ENCODE measurements at places on chromosomes 1 and 21.

DNA sequence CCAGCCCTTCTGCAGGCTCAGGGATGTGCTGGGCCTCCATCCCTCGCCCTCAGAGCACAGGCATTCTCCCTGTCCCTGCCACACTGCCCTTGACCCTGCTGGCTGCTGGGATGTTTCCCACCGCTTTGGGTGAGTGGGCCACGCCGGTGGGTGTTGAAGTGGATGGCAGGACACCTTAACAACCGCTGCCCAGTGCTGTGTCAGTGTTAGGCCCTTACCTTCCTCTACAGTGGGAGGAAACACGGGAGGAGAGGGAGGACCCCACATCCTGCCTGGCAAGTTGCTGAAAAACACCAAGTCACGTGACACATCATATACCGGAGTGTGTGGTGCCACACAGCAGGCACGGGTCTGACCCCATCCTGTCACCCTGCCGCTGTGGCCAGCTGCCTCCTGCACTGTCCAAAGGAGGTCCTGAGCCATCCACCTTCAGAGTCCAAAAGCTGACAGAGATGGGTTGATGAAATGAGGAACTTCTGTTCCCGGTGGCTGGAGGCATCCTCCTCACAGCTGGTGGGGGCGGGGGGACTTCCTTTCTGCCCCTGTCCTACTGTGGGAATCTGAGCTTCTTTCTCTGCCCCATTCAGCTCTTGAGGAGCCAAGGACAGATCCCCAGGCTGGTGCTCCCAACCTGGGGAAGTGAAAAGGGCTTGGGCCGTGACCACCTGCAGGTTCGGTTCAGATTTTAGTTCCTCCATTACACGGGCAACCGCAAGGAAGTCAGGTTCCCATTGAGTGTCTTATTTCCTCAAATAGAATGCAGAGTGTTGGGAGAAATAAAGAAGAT, 3.2 kb upstream of the THEMIS2 start:
- DNase-seq, result no peak

GRCh38 chr1:241485145-241485544, 34.4 kb downstream of the FH start:
- DNase-seq, result no peak

- no peak for DNase-seq
Measured at GRCh38 chr1:177975588-177976495, 6.0 kb upstream of the SEC16B start.

GRCh38 chr1:63662056-63662836, 69.0 kb downstream of the PGM1 start:
- DNase-seq, result no peak

- DNase-seq, result no peak
Measured at GRCh38 chr1:3027611-3028371, 6.5 kb downstream of the ACTRT2 start.

GRCh38 chr1:231369282-231369681, 31.2 kb downstream of the SPRTN start:
- no peak for DNase-seq

DNA sequence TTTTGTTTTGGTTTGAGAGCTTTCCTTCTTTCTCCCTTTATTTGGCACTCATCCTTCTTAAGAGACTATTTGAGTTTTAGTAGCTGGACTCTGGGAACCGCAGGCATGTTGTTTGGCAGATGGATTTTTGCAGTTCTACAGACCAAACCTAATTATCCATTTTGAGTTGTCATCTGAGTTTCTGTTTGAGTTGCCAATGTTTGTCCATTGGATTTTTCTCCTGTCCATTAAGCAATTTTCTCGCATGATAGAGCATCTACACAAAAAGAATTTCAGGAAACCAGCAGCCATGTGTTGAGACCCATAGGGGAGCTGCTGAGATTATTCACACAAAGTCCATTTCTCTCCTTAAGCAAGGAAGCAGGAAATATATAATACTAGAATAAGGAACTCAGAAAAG, 17.2 kb upstream of the CXADR start:
- no peak for DNase-seq

DNA sequence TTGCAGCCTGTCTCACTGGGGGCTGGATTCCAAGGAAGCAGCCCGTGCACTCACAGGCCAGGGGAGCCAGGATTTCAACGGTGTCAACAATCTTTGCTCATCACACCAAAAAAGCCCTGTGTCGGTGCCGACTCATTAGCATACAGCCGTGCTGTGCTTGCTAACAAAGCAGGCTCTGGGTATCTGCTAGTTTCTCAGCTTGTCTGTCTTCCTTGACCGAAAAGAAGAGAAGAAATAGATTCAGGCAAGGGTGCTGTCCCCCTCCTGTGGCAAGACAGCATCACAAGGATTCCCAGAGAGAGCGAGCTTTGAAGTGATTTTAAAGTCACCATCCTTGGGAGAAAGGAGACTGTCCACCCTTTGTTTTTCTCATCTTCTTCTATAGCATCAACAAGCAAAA, 214.7 kb downstream of the SDCCAG8 start:
- no peak for DNase-seq

GRCh38 chr1:7570311-7570710, 200.8 kb upstream of the VAMP3 start:
- no peak for DNase-seq

GRCh38 chr1:207985996-207986395, 75.1 kb upstream of the CD34 start:
- DNase-seq, result no peak

- DNase-seq, result no peak
Measured at GRCh38 chr21:18803624-18804023, 400.0 kb upstream of the TMPRSS15 start.

- no peak for DNase-seq
Measured at GRCh38 chr1:86970938-86971337, 56.5 kb downstream of the HS2ST1 start.

- DNase-seq, result no peak
Measured at GRCh38 chr1:108141621-108142020, 58.5 kb downstream of the SLC25A24 start.

- no peak for DNase-seq
Measured at GRCh38 chr1:9382643-9383491, 90.2 kb downstream of the SPSB1 start.

- DNase-seq, result no peak
Measured at GRCh38 chr1:30518186-30518585, 205.2 kb downstream of the MATN1 start.

DNA sequence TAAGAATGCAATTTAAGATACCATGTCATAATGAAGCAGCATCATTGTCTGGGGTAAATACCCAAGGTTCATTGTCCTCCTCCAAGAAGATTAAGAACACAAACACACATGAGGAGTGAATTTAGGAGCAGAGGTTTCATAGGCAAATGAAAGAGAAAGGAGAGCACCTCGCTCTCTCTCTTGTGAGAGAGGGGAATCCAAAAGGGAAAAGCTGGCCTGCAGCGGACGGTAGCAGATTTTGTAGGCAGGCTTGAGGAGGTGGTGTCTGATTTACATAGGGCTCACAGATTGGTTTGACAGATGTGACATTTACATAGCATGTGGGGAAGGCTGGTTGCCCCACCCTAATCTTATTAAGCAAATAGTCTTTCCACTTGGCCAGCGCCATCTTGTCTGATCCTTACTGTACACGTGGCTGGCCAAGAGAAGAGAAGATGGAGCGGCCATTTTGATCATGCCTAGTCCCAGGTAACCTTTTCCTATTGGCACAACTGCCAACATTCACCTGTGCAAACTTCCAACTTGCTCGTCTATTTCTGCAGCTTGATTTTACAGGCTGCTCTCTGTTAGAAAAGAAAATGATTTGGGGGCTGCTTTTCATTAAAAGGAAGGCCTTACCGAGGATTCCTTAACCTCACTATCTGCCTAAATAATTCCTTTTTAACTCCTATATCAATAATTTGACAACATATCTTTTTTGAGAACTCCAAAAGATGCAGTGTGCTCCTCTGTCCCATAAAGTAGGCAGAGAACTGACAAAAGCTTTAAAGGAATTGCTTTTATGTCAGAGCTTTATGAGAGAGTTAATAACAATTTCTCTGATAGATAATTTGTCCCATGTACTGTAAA, 16.0 kb upstream of the LRRC7 start:
- no peak for DNase-seq

GRCh38 chr1:172915271-172915670, 135.5 kb downstream of the TNFSF18 start:
- DNase-seq, result no peak

GRCh38 chr1:50568782-50569181, 145.5 kb upstream of the DMRTA2 start:
- no peak for DNase-seq

DNA sequence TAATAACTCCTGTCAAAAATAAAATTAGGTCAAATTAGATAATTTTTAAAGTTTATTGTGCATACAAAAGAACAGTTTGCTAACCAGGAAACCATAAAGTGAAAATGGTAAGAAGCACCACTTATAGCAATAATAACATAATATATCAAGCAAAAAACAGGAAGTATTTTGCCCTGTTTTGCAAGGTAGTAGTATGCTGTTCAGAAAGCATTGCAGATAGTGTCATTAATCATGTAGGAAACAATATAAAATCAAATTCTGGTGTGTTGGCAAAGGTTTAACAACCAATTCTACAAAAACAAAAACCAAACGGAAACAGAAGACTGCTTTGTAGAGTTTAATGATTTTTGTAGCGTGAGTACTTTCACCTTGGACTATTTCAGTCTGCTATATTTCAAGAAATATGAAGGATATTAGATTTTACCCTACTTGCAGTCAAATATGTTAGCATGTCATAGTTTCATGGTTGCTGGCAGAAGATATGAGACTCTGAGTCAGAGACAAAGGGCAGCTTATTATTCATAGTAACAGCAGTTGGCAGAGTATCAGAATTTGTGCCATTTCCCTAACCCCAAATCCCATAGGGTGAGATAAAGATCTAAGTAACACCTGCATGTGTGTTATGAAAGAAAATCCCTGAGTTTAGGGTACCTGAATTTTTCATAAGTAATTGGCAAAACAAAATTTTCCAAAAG, 729.0 kb upstream of the BRINP3 start:
- DNase-seq, result no peak

DNA sequence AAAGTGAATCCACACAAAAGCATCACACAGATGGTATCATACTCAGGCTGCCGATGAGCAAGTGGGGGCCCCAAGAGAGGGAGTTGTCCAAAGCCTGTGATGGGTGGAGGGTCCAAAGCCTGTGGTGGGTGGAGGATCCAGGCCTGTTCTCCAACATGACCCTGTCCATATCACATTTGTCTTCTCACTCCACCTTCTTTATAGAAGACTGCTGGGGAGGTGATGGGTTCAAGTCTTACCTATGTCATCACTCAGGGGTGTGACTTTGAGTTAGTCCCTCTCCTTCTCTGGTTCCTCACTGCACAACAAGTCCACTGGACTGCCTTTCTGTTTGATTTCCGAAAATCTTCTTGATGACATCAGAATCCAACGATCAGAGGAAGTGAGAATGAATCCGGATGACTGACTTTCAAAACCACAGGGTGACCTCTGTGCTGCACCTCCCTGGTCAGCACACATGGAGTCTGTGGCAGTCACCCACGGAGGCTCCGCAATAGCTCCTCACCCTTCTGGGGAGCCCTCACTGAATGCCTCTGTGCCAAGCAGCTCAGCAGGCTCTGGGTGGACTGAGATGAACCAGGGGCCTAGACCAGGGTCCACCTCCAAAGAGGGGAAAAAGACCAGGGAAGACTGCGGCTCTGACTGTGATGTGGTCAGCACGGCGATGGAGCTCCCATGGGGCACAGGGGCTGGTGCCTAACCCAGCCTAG, 166.8 kb downstream of the HIVEP3 start:
- no peak for DNase-seq

DNA sequence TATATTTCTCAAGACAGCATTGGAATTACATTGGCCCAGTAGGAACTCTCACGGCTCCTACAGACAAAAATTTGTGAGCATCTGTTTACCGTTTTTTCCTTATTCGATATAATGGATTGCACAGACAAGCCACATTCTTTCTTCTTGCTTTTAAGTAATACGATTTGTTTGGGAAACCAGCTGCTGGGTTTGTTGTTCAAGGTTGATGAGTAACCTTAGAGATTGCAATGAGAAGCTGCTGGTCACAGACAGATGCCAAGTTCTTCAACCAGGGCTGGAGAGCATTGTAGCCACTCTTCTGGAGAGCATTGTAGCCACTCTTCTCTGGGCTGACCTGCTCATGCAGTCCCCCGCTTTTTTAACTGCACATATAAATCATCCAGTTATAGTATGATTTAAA, 1.4 kb upstream of the MIA3 start:
- DNase-seq, result no peak

DNA sequence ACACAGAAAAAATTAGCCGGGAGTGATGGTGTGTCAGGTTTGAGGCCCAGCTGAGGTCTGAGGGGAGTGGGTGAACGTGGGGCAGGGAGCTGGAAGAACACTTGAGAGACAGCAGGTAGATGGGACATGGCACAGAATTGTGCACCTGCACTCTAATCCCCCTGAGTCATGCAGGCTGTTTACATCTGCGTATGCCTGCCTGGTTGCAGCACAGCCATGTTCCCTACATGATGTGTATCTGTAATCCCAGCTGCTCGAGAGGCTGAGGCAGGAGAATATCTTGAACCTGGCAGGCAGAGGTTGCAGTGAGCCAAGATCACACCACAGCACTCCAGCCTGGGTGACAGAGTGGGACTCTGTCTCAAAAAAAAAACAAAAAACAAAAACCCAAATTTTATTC, 44.8 kb downstream of the ATP5PO start:
- no peak for DNase-seq

DNA sequence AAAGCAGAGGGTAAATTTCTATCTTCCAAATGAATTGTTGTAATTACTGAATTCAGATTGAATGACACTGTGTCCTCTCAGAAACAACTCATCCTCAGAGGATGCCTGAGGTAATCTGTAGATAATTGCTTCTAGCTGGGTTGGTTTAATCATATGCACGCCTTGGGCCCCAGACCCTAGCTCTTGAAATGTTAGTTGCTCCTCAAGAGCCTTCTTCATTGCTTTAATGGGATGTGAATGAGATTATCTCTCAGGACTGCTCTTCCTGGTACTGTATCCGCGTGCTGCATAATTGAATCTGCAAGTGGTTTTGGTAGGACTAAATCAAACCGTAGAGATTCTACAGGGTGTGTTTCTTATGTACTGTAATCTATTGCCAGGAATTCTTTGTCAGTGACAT, 569.3 kb upstream of the NEGR1 start:
- DNase-seq, result no peak

- DNase-seq, result peak; percentile 93
Measured at GRCh38 chr1:39653546-39654031, 14.1 kb upstream of the HEYL start.
